CD4-positive, alpha-beta T cell treated with Interleukin-21 for 1 hour (primary cell): ENCODE measurements at places on chromosomes 2 and 18.

DNA sequence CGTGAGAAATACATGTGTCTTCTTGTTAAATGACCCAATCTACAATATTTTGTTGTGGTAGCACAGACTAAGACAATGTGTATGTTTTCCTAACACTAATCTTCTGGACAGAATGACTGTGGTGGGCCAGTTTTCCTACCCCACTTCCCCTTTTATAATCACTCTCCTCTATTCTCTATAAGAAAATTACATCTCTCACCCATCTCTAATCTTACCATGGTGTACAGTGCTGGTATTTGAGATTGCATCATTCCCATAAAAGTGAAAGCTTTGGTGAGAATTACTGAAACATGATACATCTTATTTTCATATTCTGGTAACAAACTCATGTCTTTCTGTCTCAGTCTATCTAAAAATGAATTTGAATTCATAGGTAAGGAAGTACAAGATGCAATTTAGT is 40.5 kb downstream of the CAVIN2 start:
- DNase-seq, result no peak

- DNase-seq, result no peak
Measured at GRCh38 chr18:23879126-23879525, 135.4 kb upstream of the TTC39C start.

DNA sequence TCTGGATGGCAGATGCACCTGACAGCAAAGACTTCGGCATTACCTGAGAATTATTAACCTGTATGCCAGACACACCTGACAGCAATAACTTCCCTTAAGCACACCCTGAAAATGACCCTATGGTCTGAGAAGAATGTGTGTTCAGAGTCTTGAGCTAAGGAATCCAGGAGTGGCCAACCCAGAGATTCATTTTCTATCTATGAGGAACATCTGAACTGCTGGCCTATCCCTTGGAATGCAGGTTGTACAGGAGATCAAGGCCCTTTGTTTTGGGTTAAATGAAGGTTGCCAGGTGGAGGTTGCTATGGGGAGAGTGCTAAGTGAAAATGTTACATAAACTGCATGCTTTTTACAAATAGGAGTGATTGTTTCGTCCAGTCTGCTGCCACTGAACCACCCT is 200.9 kb upstream of the MEIS1 start:
- no peak for DNase-seq

- no peak for DNase-seq
Measured at GRCh38 chr2:38243186-38243880, 133.7 kb downstream of the ATL2 start.

GRCh38 chr2:71694501-71695234 is 241.3 kb downstream of the DYSF start:
- DNase-seq, result no peak

- no peak for DNase-seq
Measured at GRCh38 chr2:228945710-228946109, 325.4 kb downstream of the PID1 start.

- DNase-seq, result no peak
Measured at GRCh38 chr2:148007219-148007900, 13.2 kb downstream of the ORC4 start.

GRCh38 chr2:105361102-105361889 is 24.0 kb downstream of the C2orf49 start:
- peak; percentile 8 for DNase-seq

DNA sequence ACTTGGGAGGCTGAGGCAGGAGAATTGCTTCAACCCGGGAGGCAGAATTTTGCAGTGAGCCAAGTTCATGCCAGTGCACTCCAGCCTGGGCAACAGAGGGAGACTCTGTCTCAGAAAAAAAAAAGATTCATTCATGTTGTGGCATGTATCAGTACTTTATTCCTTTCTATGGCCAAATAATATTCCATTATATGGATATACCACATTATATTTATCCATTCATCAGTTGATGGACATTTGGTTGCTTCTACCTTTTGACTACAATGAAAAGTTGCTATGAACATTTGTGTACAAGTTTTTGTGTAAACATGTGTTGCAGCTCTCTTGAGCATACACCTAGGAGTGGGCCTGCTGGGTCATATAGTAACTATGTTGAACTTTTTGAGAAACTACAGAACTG is 9.2 kb upstream of the MAT2A start:
- DNase-seq, result no peak

- no peak for DNase-seq
Measured at GRCh38 chr18:44882163-44882868, 201.6 kb downstream of the SETBP1 start.

- no peak for DNase-seq
Measured at GRCh38 chr18:43312891-43313290, 35.6 kb upstream of the SYT4 start.

GRCh38 chr2:159213296-159213695 is 73.2 kb downstream of the WDSUB1 start:
- DNase-seq, result no peak

GRCh38 chr2:42124011-42124785 is 45.0 kb upstream of the EML4 start:
- peak; percentile 89 for DNase-seq

GRCh38 chr2:55157474-55157884 is 74.6 kb downstream of the CLHC1 start:
- DNase-seq, result no peak

DNA sequence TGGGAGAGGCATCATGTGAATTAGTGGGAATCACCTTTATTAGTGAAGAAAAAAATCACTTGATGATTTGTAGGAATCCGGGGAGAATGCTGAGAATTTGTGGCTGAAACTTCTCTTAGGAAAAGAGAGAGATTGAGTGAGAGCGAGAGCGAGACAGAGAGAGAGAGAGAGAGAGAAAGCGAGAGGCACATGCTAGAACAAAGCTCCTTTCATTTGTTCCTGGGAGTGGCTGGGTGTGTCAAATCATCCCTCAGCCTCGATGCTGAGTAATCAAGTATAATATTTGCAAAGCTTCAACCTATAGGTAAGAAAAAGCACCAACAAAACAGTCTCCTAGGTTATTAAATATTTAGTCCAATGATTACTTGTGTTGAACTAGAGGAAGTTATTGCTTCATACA is 4.4 kb upstream of the SERPINB5 start:
- no peak for DNase-seq

DNA sequence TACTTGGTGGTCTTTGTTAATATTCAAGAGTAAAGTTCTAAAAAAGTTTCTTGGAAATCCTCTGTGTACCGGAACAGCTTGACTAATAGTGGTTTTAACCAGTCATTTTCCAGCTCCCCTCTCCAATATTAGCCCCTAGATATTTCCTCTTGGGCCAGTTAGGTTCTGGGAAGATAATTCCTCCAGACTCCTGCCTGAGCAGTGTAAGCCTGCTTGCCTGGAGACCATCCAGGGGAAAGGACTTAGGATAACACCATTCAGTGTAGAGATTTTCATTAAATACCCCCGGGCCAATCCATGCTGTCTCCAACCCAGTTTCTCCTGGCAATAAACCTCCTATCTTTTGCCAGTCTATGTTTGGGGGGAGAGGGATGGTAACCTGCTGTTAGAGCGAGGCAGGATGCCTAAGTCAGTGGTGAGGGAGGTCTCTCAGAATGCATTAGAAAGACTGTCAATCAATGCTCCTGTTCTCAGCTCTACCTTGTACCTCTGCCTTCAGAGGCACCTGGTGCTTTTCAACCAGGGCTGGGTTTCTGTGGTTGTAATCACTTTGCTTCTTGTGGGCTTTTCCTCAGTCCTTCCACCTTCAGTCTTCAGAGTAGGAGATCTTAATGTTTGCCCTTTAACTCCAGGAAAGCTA is 186.4 kb downstream of the RNF152 start:
- no peak for DNase-seq

GRCh38 chr2:44715671-44716081 is 225.8 kb upstream of the SIX3 start:
- no peak for DNase-seq

DNA sequence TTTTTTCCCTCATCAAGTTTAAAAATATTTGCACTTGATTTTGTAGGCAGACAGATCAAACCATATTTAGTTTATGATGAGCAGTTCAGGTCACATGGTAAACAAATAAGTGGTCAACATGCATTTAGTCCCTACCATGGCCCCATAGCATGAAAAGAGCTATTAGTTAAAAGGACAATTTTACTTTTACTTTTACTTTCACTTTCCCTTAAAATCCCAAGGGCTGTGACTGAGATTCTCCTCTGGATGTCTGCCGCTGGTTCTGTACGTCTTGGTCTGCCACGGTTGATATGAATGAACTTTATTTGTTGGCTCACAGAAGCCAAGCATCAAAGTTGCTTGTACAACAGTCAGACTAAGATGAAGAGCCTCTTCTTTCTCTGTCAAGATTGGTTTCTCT is 626.2 kb upstream of the CDH7 start:
- DNase-seq, result no peak

- no peak for DNase-seq
Measured at GRCh38 chr18:37624318-37624717, 58.7 kb upstream of the CELF4 start.
